ENCODE measurements at places on chromosomes 13 and 19.

GRCh38 chr13:99640260-99640659 lies 139.0 kb downstream of the TM9SF2 start:
- no peak for DNase-seq

DNA sequence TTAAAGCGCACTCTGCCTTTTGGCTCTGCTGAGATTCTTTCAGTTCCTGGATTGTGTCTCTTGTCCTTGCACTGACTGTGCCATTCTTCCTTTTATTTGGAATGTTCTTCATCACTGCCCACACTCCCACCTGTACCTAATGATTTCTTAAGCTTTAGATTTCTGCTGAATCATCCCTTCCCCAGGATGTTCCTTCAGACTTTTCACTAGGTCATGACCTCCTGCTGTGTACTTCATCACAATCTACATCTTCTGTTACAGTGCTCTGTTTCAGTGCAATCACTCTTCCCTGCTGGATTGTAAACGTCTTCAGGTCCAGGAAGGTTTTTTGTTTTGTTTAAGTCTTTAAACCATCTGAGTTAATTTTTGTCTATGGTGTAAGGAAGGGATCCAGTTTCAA lies 281.0 kb downstream of the ATP8A2 start:
- DNase-seq = no peak

DNA sequence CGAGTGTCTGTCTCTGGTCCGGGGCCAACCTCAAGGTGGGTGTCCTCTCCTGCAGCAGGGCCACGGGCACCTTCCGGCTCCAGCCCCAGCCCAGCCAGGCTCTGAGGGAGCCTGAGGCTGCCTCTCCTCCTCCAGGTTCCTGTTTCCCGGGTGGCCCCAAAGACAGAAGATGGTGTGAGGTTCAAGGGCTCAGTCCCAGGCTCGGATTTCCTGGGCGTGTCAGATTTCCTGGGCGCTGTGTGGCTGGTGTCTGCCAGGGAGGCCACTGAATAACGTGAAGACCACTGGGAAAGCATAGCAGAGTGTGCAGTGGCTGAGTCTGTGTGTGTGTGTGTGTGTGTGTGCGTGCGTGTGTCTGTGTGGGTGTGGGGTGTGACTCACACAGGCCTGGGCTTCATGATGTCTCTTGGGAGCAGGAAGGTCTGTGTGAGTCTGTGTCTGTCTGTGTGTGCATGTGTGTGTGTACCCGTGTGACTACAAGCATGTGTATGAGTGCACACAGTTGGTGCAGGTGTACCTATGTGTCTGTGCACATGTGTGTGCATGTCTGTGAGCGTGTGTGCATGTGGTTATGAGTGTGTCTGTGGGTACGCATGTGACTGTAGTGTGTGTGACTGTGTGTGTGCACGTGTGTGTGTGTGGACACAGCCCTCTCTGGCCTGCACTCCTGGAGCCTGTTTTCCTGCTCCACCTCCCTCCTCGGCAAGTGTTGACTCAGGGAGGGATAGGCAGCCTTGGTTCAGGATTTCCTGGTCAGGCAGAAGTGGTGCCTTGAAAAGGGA lies 28.3 kb downstream of the CEBPA start:
- no peak for DNase-seq

DNA sequence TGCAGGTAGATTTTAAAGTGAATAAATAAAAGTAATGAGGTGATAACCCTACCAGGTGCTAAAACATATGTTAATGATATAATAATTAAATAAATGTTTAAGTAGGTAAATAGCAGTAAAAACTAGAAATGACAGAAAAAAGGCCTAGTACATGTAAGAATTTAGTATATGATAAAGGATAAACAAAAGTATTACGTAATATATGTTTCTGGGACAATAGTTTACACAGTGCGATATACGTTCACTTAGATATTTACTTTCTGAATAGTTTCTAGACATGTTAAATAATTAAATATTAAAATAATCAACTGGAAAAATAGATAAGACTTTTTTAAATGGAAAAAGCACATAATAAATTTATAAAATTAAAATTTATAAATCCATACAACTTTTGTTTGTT lies 340.9 kb downstream of the LIG4 start:
- DNase-seq = no peak

GRCh38 chr13:31905961-31906360 lies 125.6 kb upstream of the FRY start:
- no peak for DNase-seq

DNA sequence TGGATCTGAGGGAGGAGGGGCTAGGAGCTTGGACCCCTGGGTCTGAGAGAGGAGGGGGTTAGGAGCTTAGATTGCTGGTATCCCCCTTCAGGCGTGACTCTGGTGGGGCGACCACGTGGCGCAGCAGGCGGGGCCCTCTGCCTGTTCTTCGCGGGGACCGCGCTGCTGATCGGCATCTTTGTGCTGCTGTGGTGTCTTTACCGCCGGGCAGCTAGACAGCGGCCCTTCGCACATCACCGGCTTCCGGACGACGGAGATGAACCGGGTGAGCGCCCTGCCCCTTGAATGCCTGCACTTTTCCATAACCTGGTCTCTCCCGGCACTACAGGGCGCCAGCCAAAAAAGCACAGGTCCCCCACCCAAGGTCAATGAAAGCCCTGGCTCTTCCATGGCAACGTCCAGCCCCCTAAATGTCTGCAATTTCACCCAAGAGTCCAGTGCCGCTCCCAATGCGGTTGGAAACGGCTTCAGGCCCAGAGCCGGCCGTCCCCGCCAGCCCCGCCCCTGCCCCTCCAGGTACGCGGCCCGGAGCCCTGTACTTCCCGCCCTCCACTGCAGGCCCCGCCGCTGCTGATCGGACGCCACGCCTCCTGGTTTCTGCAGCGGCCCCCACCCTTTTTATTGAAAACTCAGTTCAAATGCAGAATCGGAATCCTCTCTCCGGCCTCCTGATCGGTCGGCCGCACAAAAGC lies 2.8 kb downstream of the GFY start:
- no peak for DNase-seq

DNA sequence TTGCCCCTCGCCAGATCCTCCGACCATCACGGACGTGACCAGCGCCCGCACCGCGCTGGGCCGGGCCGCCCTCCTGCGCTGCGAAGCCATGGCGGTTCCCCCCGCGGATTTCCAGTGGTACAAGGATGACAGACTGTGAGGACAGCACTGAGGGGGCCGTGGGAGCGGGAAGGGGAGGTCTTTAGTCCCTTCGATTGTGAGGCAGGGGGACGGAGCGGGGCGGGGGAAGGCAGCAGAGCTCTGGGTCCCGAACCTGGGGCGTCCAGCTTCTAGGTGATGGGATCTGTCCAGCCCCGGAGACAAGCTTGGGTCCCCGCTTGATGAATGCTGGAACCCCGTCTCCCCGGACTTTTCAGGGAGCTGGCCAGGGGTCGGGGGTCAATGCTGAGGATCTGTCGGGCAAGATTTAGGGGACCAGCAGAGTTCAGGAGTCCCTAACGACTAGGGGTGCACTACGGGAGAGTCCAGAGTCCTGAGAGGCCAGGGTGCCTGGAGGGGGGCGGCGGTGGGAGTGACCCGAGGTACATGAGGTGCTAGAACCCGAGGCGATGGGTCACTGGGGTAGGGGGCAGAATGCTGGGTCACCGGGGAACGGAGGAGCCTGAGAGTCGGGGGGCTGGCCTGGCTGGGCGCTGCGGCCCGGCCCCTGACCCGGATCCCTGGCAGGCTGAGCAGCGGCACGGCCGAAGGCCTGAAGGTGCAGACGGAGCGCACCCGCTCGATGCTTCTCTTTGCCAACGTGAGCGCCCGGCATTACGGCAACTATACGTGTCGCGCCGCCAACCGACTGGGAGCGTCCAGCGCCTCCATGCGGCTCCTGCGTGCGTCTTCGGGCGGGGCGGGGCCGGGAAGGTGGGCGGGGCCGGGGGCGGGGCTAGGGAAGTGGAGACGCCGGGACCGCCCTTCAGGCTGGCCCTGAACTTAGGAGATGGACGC lies 14.6 kb downstream of the VSIG10L start:
- peak; percentile 25 for DNase-seq

- DNase-seq = no peak
These were observed 92.5 kb upstream of the KL start for GRCh38 chr13:32923725-32924124.

GRCh38 chr19:18013210-18014111 lies 5.5 kb downstream of the ARRDC2 start:
- no peak for DNase-seq

DNA sequence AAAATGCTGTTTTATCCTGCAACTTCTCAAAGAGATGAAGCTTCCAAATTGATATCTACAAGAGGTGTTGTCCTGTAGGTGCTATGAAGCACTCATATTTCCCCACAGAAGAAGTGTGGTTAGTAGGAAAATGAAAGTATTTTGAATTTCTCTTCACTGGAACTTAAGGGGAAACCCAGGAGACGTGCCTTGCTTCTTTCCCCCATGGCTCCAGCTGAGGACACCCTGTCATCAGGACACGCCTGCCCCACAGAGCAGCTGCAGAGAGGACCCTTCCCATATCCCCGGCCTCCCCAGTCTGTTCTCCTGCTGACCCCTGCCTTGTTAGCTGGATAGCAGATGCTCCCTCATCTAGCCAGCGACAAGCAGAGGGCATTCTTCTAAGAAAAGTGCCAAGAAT lies 371.3 kb downstream of the COG6 start:
- DNase-seq = no peak

GRCh38 chr13:57425531-57425930 lies 206.0 kb upstream of the PCDH17 start:
- DNase-seq = no peak

DNA sequence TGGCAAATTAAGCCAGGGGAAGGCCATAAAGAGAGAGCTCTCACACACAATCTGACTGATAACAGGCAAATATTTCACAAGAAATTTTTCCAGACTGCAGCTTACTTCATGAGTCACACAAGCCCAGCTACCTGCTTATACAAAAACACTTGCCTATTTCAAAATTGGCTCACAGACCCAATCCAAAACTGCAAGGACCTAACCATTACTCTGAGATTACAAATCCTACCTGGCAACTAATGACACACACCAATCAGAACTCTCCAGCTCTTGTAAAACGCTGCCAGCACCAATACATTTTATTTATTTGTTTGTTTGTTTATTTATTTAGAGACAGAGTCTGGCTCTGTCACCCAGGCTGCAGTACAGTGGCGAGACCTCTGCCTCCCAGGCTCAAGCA lies 18.1 kb upstream of the ZFP82 start:
- DNase-seq = no peak

- no peak for DNase-seq
These were observed 194.6 kb downstream of the KLF12 start for GRCh38 chr13:73939603-73940002.

- DNase-seq = no peak
These were observed 31.1 kb upstream of the SEMA6B start for GRCh38 chr19:4590559-4590958.

DNA sequence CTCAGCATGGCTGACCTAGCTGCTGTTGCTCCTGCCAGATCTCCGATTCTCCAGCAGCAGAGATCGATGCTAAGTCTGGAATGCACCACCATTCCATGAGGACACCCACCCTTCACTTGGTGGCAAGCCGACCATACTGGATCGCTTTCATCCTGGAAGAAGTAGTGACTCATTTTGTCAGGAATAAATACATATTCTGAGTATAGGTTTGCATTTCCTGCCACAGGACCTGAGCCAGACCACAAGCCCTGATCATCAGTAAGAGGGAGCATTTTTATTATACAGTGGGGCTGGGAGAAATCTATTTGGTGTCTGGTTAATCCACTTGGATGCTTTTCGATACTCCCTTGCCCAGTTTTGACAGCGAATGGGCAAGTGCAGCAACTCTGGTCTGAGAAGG lies 10.9 kb upstream of the KCTD15 start:
- no peak for DNase-seq

- DNase-seq = no peak
These were observed 22.1 kb downstream of the ADPRHL1 start for GRCh38 chr13:113431171-113431570.

GRCh38 chr13:109844396-109844795 lies 58.0 kb upstream of the IRS2 start:
- DNase-seq = no peak

DNA sequence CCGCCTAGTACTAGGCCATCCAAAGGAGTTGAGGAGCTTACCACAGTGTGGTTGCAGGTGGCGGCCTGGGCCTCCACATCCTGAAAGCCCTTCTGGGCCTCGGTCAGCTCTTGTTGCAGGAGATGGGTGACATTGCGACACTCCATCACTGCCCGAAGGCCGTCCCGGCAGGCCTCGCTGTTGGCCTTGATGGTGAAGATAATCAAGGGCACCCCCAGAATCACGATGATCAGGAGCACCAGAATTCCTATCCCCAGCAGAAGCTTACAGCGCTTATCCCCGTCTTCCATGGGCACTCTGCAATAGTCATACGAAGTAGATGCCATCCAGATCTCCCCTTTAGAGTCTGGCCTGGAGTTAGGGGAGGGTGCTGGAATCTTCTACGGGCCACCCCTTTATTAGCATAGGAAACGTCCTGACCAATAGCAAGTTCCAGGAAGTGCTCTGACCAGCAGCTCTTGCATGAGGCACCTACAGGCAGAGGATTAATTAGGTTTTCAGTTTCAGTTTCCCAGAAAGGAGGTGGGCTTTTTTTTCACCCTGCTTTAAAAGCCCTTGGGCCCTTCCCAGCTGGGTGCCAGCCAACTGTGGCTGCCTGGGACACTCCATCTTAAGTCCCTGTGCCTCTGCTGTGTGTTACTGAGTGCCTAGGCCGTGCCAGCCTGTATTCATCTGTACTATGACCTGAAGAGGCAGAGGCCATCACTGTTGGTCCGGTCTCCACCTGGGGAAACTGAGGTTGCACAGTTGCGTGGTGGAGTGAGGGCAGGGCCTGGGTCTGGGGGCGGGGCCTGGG lies at the start of gene BST2:
Gene BST2 (minus strand): TSS at position 381 of the 796 bp plus-strand sequence. CDS start 55 bp downstream, at position 326.
- DNase-seq = peak; percentile 53

GRCh38 chr19:23071147-23071511 lies 45.7 kb upstream of the ZNF730 start:
- DNase-seq = no peak

- DNase-seq = no peak
These were observed 1.3 kb downstream of the BBC3 start for GRCh38 chr19:47229676-47230053.

DNA sequence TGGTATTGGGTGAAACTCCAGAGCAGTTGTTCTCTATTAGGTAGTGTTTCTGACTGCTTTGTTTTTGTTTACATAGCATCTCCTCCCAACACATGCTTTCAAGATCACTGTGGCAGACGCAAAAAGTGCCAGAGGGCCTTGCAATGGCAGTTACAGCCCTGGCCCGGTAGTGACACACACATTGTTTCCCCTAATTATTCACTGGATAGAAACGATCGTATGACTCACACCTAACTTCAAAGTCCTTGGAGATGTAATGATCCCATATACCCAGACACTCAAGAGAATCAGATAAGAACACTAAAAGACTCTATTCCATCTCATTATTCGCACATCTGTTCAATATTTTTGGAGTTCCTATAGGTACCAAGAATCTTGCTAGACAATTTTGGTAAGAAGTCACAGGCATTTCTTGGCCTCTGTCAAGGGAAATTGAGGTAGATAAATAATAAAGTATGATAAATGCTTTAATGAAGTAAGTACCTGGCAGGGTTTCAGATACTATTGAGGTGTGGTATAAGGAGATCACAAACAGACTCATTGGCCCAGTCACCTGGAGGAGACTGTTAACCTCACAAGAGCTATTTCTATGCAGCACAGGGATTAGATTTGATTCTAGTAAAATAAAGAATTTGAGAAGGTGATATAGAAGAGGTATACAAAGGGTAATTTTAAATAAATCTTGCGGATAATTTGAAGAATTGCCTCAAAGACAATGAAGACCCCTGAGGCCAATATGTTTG lies 485.3 kb downstream of the SLITRK6 start:
- no peak for DNase-seq
